ENCODE measurements at places on chromosomes 1 and 21.

- H3K4me1 ChIP-seq, result no peaks in the 10 kb centered on the region
- H3K27me3 ChIP-seq, result no peaks in the 10 kb centered on the region
Observed at GRCh38 chr1:50458507-50458906, 35.3 kb upstream of the DMRTA2 start.

GRCh38 chr1:114232691-114233090, 79.0 kb upstream of the SYT6 start:
- no peaks in the 10 kb centered on the region for H3K27me3 ChIP-seq
- H3K27ac ChIP-seq, result no peak overlapping the region
- no peaks in the 10 kb centered on the region for H3K4me1 ChIP-seq
- DNase-seq, result no peak
- no peak overlapping the region for H3K4me3 ChIP-seq

- no peak overlapping the region for H3K4me3 ChIP-seq
- DNase-seq, result no peak
- H3K27me3 ChIP-seq, result no peaks in the 10 kb centered on the region
- H3K27ac ChIP-seq, result no peak overlapping the region
Observed at GRCh38 chr1:59678493-59679228, 136.1 kb upstream of the HOOK1 start.

GRCh38 chr1:244836135-244836521, 670 bp downstream of the COX20 start:
- H3K27me3 ChIP-seq, result no peaks in the 10 kb centered on the region
- peak overlapping the region; percentile 91 for H3K27ac ChIP-seq
- peak overlapping the region; percentile 49 for H3K4me3 ChIP-seq

GRCh38 chr1:23953020-23953419, 6.6 kb upstream of the PNRC2 start:
- no peaks in the 10 kb centered on the region for H3K36me3 ChIP-seq
- H3K4me1 ChIP-seq, result peaks cover 16% of the 10 kb centered on the region
- H3K27ac ChIP-seq, result no peak overlapping the region
- no peaks in the 10 kb centered on the region for H3K27me3 ChIP-seq

DNA sequence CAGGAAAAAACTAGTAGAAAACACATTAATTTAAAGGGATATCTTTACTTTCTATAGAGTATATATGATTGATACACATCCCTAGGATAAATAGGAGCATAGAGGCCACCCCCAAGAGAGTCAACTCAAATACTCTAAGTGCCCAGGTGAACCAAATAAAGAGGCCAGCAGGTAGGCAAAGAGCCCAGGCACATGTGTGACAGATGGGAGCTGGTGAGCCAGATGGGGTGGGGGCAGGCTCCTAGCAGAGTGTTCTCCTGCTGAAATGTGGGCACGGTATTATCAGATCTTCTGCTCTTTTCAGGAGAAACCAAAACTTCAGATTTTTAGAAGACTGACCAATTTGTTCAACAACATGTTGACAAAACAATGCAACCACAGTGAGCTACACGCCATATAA, 333.4 kb upstream of the PKN2 start:
- no peak for DNase-seq
- no peaks in the 10 kb centered on the region for H3K4me1 ChIP-seq
- no peak overlapping the region for H3K27ac ChIP-seq
- H3K27me3 ChIP-seq, result no peaks in the 10 kb centered on the region

DNA sequence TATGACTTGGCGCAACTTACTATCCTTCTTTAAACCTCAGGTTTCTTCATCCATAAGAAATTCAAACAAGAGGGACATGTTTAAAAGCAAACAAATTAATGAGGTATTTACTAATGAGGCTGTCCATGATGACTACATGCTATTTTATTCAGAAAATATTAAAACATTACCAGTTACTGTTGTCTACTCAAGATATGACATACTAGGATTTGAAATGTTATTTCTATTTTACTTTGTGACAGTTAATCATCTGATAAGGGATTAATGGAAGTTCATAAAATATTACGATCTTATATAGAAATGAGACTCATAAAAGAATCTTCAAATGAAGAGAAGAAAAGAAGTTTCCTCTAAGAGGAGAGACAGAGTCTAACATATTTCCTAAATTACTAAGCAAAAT, 80.1 kb downstream of the SPATA6 start:
- no peaks in the 10 kb centered on the region for H3K36me3 ChIP-seq
- H3K27me3 ChIP-seq, result no peaks in the 10 kb centered on the region
- no peak overlapping the region for H3K4me3 ChIP-seq
- no peak overlapping the region for H3K27ac ChIP-seq
- no peaks in the 10 kb centered on the region for H3K4me1 ChIP-seq

GRCh38 chr1:161031874-161032273, 6.9 kb downstream of the TSTD1 start:
- no peaks in the 10 kb centered on the region for H3K36me3 ChIP-seq
- H3K4me3 ChIP-seq, result no peak overlapping the region

GRCh38 chr1:66540434-66541032, 6.6 kb downstream of the SGIP1 start:
- no peak overlapping the region for H3K4me3 ChIP-seq
- no peaks in the 10 kb centered on the region for H3K4me1 ChIP-seq
- DNase-seq, result no peak
- no peak overlapping the region for H3K27ac ChIP-seq
- no peaks in the 10 kb centered on the region for H3K36me3 ChIP-seq

DNA sequence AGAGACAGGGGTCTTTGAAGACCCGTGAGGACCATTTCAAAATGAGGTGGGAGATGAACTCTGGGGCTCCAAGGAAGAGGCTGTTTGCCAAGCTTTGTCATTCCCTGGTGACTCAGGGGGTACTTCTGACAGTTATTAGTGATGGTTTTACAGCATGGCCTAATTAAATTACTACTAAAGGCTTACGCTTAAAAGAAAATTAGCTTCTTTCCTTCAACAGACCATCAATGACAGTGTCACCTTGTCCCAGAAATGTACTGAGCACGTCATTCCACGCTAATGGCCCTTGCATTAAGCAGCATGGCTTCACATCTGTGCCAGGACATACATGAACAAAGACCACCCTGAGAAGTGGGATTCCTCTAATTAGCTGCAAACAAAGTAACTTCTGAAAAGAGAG, 5.1 kb upstream of the UTS2 start:
- H3K27me3 ChIP-seq, result no peaks in the 10 kb centered on the region
- H3K4me1 ChIP-seq, result no peaks in the 10 kb centered on the region
- H3K36me3 ChIP-seq, result no peaks in the 10 kb centered on the region

GRCh38 chr1:219542828-219543518, 69.9 kb downstream of the ZC3H11B start:
- no peaks in the 10 kb centered on the region for H3K4me1 ChIP-seq
- H3K27me3 ChIP-seq, result no peaks in the 10 kb centered on the region
- H3K27ac ChIP-seq, result no peak overlapping the region

DNA sequence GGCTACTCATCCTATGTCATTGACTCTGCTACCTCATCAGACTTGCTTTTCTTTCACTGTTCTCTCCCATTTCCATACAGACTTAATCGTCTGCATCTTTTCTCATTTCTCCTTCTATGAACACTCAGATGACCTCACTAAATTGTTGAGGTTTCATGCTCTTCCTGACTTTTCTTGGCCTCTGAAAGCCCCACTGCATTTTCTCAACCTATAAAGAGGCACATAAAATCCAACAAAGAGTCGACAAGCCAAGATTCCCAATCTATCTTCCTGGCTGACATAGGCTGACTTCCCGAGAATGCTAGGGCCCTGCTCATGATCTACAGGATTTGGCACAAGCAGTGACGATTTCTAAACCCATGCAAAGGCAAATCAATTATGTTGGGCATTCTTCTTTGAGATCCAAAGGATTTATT, 280.8 kb upstream of the DPYD start:
- H3K4me1 ChIP-seq, result no peaks in the 10 kb centered on the region
- H3K27me3 ChIP-seq, result no peaks in the 10 kb centered on the region
- no peak overlapping the region for H3K27ac ChIP-seq
- no peaks in the 10 kb centered on the region for H3K36me3 ChIP-seq
- no peak for DNase-seq

GRCh38 chr1:206534552-206534951, 27.2 kb downstream of the RASSF5 start:
- no peaks in the 10 kb centered on the region for H3K36me3 ChIP-seq
- H3K27ac ChIP-seq, result no peak overlapping the region
- no peaks in the 10 kb centered on the region for H3K4me1 ChIP-seq
- no peaks in the 10 kb centered on the region for H3K27me3 ChIP-seq

- peaks cover 8% of the 10 kb centered on the region for H3K36me3 ChIP-seq
- H3K4me1 ChIP-seq, result peaks cover 13% of the 10 kb centered on the region
- no peaks in the 10 kb centered on the region for H3K27me3 ChIP-seq
Observed at GRCh38 chr1:55195521-55196233, 19.5 kb downstream of the USP24 start.

- H3K4me1 ChIP-seq, result peaks cover 13% of the 10 kb centered on the region
- no peak overlapping the region for H3K27ac ChIP-seq
- H3K4me3 ChIP-seq, result no peak overlapping the region
Observed at GRCh38 chr1:227322376-227322775, 4.1 kb upstream of the CDC42BPA start.

GRCh38 chr1:168127503-168127902, 9.2 kb downstream of the GPR161 start:
- no peak overlapping the region for H3K27ac ChIP-seq
- no peaks in the 10 kb centered on the region for H3K27me3 ChIP-seq
- DNase-seq, result no peak
- H3K36me3 ChIP-seq, result no peaks in the 10 kb centered on the region

DNA sequence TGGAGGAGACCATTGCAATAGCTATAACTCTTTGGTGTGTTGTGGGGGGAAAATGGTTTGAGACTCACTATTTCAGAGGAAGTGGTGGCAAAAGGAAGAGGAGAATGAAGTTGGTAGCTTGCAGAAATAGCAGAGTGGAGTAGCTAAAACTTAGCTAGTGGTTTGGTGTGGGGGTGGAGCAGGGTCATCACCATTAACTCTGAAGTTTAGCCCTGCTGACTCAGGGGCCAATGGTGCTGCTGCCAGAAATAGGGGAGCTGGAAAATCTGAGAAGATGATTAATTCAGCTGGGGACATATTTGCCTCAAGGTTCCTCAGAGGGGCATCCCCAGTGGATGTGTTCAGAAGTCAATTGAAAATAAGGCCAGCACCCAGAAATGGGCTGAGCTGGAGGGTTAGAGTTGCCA, 65.4 kb downstream of the RUNX1 start:
- no peaks in the 10 kb centered on the region for H3K27me3 ChIP-seq
- no peaks in the 10 kb centered on the region for H3K36me3 ChIP-seq
- peaks cover 57% of the 10 kb centered on the region for H3K4me1 ChIP-seq
- H3K4me3 ChIP-seq, result no peak overlapping the region

- no peak for DNase-seq
- H3K4me1 ChIP-seq, result peaks cover 4% of the 10 kb centered on the region
- H3K27ac ChIP-seq, result no peak overlapping the region
- no peaks in the 10 kb centered on the region for H3K27me3 ChIP-seq
- peak overlapping the region; percentile 17 for H3K4me3 ChIP-seq
Observed at GRCh38 chr1:37449936-37450335, 24.4 kb upstream of the ZC3H12A start.

GRCh38 chr1:183239793-183240525, 53.9 kb downstream of the LAMC2 start:
- H3K4me1 ChIP-seq, result no peaks in the 10 kb centered on the region
- no peaks in the 10 kb centered on the region for H3K36me3 ChIP-seq
- DNase-seq, result no peak
- no peak overlapping the region for H3K27ac ChIP-seq

- H3K27ac ChIP-seq, result peak overlapping the region; percentile 22
- H3K27me3 ChIP-seq, result no peaks in the 10 kb centered on the region
- no peak overlapping the region for H3K4me3 ChIP-seq
- peaks cover 25% of the 10 kb centered on the region for H3K4me1 ChIP-seq
Observed at GRCh38 chr1:100950781-100951180, 54.9 kb downstream of the SLC30A7 start.

GRCh38 chr1:236281198-236281653, 532 bp downstream of the ERO1B start:
- H3K27me3 ChIP-seq, result no peaks in the 10 kb centered on the region
- peak overlapping the region; percentile 93 for H3K4me3 ChIP-seq
- H3K27ac ChIP-seq, result peak overlapping the region; percentile 36
- DNase-seq, result peak; percentile 5
- peaks cover 17% of the 10 kb centered on the region for H3K4me1 ChIP-seq

DNA sequence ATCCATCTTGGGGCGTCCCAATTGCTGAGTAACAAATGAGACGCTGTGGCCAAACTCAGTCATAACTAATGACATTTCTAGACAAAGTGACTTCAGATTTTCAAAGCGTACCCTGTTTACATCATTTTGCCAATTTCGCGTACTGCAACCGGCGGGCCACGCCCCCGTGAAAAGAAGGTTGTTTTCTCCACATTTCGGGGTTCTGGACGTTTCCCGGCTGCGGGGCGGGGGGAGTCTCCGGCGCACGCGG, 282 bp upstream of the SOD1 start:
- peak overlapping the region; percentile 51 for H3K4me3 ChIP-seq
- H3K4me1 ChIP-seq, result peaks cover 14% of the 10 kb centered on the region
- peak overlapping the region; percentile 3 for H3K27ac ChIP-seq
- H3K36me3 ChIP-seq, result peaks cover 14% of the 10 kb centered on the region

DNA sequence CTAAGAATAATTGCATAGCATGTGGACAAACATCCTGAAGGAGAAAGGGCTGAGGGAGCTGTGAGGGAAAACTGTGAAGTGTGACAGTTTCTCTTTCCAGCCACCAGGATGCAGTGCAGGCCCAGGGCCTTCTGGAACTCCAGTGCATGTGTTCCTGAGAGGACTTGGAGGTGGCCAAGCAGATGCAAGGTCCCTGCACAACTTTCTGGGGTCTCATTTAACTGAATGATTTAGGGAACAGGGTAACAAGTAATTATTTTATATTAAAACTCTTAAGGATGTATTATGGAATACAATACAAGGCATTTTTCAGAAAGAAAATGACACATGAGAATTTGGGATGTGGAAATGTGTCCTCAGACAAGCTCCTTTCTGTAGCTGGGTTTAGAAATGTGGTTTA, 61.2 kb upstream of the MCOLN3 start:
- no peaks in the 10 kb centered on the region for H3K36me3 ChIP-seq
- H3K4me1 ChIP-seq, result no peaks in the 10 kb centered on the region
- peak; percentile 4 for DNase-seq
- H3K4me3 ChIP-seq, result no peak overlapping the region
- no peaks in the 10 kb centered on the region for H3K27me3 ChIP-seq

Measured in T-cell (primary cell).